ENCODE measurements at places on chromosomes 11 and 22.

- no peak for DNase-seq
Observed at GRCh38 chr22:21734540-21735199, 924 bp downstream of the YPEL1 start.

DNA sequence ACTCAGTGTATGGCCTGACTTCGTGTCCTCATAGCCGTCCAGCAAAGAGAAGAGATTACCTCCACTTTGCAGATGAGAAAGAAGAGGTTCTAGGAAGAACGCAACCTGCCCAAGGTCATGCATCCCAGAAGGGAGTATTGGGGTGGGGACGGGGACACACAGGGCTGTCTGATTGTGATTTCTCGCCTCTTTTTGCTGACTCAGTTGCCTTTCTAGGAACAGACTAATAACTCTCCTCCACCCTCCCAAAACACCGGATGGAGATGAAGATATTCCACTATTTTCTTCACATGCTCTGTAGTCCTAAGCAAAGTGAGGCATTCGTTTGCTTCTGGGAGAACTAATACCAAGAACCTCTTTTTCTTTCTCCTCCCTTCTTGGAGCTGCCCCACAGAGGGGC, 529.3 kb downstream of the MIAT start:
- DNase-seq: no peak

DNA sequence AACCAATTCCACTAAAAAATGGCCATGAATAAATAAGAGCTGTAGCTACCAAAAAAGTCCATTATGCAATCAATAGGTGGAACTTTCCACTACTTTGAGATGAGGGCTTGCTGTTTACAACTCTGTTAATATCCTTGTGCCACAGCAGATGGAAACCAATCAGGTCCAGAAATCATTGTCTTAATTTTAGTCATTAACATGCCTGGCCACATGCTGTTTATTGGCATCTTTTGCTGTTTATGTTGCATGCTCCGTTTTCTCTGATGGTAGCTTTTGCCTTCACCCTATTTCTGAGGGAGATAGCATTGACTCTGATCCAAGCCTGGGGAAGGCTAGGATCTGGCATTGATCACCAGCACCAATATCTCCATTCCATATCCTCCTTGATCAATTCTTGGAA, 192.9 kb upstream of the SEZ6L start:
- no peak for DNase-seq

DNA sequence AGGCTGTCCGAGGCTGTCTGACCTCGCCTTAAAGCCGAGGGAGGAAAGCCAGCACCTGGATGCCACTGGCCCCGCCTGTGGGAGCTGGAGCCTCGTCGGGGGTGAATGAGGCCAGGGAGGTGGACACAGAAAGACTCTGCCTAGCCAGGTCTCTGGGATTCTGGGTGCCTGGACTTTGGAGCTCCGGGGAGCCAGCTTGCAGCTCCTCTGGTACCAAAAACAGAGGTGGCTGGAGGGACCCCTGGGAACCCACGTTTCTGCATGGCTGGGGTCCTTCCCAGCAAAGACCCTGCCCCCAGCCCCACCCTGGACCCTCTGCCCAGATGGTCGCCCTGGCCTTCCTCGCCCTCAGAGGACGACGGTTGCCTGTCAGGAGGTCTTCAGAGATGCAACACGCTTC, 239.7 kb downstream of the BRD1 start:
- peak; percentile 44 for DNase-seq

DNA sequence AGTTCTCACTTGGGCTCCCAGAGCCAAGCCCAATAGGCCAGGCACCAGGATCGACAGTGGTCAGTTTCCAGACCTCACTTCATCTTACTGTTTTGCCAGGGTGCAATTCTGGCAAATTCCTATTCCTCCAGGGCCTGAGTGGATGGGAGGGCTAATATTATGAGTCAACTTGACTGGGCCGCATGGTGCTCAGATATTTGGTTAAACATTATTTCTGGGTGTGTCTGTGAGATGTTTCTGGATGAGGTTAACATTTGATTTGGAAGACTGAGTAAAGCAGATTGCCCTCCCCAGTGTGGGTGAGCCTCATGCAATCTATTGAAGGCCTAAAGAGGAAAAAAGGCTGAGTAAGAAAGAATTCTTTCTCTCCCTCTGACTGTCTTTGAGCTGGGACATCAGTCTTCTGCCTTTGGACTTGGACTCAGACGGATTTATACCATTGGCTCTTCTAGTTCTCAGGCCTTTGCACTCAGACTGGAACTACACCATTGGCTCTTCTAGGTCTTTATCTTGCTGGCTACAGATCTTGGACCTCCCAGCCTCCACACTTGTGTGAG, 132.9 kb upstream of the ZBED5 start:
- DNase-seq: no peak

DNA sequence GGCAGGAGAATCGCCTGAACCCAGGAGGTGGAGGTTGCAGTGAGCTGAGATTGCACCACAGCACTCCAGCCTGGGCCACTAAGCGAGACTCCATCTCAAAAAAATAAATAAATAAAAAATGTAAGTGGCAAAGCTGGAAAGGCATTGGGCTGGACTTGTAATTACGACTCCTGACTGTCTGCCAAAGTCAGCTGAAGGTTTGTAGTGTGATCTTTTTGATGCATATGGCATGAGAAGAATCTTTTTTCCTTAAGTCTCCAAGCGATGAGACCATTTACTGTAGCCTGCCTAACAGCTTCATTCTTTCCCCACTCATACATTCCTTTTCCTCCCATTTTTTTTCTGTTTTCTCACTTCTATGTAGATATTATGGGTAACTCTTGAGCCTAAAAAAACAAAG, 24.8 kb downstream of the CTNND1 start:
- peak; percentile 48 for DNase-seq

- no peak for DNase-seq
Observed at GRCh38 chr11:7204778-7205177, 46.9 kb upstream of the SYT9 start.

DNA sequence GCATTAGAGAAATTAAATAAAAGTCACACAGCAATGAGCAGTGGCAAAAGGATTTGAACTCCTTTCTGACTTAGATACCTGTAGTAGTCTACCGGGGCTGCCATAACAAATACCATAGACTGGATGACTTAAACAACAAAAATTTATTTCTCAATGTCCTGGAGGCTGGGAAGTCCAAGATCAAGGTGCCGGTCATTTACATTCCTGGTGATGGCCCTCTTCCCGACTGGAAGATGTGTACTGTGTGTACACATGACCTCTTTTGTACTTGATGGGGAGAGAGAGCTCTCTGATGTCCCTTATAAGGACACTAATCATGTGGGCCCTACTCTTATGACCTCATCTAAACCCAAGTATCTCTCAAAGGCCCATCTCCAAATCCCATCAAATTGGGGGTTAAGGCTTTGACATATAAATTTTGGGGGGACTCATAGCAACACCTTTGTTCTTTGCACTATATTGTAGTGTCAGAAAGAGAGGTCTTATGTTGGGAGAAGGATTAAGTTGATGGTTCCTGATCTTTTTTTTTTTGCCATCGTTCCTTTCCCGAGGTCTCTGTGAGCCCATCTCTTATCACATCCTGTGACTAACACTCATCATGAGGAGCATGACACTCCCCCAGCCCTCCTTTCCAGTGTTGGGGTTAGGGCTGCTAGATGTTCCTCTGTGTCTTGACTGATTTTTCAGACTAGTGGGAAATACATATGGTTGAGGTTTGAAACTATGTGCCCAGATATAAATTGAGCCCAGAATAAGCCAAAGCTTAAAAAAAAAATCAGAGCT, 104.3 kb downstream of the TRAF6 start:
- DNase-seq: no peak

GRCh38 chr22:28736301-28737155, 5.1 kb downstream of the CHEK2 start:
- no peak for DNase-seq

- peak; percentile 54 for DNase-seq
Observed at GRCh38 chr11:78000193-78000592, 5.7 kb upstream of the INTS4 start.

GRCh38 chr11:25119416-25119815, 622.6 kb downstream of the LUZP2 start:
- no peak for DNase-seq

DNA sequence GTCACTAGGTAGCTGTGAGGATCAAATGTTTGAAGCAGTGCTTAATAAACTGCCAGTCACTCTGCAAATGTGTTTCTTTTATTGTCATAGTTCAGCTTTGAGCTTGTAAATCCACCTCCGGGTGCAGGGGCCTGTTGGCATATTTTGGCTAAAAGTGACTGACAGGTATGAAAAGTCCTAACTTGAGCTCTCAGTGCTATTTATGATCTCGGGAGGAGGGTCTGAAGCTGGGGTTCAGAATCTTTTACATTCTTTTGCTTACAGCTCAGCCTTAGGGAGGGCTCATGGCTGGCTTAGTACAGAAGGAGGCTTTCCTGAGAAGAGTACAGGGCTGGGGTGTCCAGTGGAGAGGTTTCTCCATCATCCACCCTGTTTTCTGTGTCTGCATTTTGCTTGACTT, 1.5 kb downstream of the ASPHD2 start:
- DNase-seq: no peak

- peak; percentile 78 for DNase-seq
Observed at GRCh38 chr11:133163463-133164419, 368.6 kb downstream of the OPCML start.

DNA sequence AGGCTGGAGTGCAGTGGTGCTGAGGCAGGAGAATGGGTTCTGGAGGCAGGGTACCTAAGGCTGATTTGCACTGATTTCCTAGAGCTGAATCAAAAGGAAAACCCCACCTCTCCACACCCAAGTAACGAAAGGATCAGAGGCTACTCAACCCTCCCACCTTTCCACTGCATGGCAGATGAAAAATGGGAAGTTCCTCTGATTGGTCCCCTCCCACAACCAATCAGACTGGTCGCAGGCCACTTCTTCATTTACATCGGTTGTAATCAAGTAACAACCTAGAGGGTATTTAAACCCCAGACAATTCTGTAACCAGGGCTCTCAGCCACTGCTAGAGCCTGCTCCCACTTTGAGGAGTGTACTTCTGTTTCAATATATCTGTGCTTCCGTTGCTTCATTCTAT, 18.6 kb upstream of the PARVB start:
- DNase-seq: no peak

DNA sequence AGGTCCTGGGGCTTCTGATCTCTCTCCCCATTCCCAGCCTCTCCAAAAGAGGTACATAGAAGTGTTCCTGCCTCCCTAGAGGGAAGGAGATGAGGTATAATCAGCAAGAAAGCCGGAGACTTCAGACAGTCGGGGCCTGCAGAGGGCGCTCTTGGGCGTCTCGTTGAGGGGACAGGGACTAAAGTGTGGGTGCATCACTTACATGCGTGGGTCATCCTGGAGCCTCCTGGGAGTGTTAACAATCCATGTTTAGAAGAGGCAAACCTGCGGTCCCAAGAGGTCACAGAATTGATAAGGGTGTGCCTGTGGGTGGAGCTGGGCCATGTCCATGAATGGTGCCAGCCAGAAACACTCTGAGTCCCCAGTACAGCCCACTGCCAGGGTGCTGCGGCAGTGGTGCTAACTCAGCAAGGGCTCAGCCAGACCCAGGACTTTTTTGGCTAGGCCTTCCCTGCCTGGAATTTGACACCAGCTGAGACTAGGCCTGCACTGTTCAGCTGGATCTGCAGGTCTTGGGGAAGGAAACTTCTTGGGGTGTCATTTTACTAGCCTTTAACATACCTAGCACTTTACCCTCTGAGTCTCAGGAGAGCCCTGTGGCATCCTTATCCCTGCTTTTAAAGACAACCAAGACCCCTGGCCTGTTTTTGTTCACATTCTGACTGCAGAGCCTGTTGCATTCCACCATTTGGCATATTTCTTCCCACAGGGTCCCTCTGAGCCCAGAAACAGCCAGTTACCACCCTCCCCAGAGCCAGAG, 5.5 kb downstream of the YDJC start:
- DNase-seq: peak; percentile 84

DNA sequence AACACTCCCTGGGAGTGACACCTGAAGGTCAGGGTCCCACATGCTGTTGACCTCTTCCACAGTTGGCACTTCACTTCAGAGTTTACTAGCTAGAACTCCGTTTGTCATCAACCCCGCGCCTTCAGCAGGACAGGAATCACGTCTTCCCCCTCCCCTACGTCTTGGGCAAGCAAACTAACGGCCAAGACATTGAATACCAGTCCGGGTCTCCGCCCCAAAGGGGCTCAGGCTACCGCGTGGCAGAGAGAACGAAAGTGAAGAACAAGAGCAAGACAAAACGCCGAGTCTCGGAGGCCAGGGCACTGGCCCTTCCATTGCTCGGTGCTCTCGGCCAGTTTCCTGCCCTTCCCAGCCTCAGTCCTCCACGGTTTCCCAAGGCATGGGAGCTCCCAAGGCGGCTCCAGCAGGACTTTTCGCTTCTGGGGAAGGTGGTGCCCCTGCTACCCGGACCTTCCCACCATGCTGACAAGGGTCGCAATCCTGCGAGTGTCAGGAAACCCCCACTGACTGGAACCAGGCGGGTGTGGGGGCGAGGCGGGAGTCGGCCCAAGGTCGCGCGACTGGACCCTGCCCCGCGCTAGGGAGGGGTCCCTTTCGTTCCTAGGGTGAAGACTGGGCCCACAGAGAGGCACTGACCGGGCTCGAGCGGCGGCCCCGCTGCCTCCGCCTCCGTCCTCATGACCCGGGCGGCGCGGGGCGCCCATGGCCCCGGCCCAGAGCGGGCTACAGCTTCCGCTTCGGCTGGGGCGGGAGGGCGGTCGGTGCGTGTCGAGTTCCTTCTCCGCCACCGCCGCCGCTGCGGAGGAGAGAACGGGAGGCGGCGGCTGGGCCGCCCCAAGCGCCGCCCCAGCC, at the start of gene GUCD1:
Gene GUCD1, minus strand, starts transcription at position 826 of the 852 bp plus-strand sequence. Its CDS starts 147 bp downstream, at position 679.
- peak; percentile 79 for DNase-seq

GRCh38 chr22:36550701-36551495, 21.9 kb upstream of the EIF3D start:
- no peak for DNase-seq

- DNase-seq: peak; percentile 91
Observed at GRCh38 chr22:24178502-24179440, 2.5 kb upstream of the SUSD2 start.

DNA sequence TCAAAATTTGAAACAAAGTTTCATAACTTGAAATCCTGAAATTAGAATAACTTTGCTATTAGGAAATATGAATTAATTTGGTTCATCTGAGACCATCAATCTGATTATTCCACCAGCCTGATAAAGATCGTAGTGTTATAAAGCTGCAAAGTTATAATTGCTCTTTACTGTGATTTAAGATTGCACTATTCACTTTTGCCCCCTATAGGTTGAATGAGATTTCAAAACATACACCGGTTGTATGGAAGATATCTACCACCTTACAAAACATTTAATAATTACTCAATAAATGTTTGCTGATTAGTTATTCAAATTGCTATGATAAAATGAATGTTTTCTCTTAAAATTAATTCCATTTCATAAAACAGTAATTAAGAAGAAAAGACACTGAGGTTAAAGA, 26.1 kb downstream of the APIP start:
- no peak for DNase-seq

GRCh38 chr11:83241291-83241946, 44.7 kb downstream of the CCDC90B start:
- peak; percentile 45 for DNase-seq

- DNase-seq: peak; percentile 76
Observed at GRCh38 chr11:77209663-77210062, 81.6 kb downstream of the MYO7A start.

DNA sequence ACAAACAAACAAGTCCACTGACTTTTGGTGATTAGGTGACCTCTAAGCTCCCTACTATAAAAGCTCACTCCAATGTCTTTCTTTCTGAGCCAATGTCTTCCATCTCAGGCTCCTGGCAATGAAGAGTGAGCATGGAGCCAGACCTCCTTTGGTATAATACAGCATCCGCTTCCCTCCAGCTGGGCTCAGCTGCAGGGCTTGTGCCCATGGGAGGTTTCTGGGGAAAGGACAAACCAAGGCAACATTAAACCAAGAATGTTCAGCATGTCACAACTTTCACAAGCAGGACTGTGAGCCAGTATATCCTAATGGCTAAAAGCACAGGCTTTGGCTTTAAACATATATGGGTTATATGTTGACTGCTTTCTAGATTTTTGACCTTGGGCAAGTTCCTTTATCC, 58.8 kb downstream of the EHF start:
- no peak for DNase-seq

Measured in osteoblast (primary cell).